NCI-H526 treated with DMSO at 0.1 percent for 48 hours (cell line): ENCODE measurements at places on chromosomes 3 and 15.

DNA sequence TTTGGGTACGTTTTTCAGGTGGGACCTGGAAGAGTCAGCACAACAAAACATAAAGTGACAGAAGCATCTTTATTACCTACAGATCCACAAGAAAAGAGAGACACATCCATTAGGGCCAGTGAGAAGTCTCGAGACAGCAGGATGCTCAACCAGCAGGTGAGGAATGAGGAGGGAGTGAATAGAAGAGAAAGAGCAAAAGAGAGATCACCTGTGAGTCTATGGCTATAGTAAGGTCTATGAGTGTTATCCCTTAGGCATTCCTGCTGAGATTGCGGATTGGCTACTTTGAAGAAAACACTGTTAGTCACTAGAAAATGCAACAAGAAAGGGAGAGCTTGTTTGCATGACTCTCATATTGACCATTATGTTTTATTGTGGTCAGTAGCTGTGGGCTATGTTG, 1556.2 kb upstream of the GBE1 start:
- no peak for DNase-seq

- DNase-seq = no peak
Measured at GRCh38 chr3:153097213-153097612, 64.8 kb upstream of the RAP2B start.

- no peak for DNase-seq
Measured at GRCh38 chr3:193768070-193768394, 175.0 kb downstream of the OPA1 start.

DNA sequence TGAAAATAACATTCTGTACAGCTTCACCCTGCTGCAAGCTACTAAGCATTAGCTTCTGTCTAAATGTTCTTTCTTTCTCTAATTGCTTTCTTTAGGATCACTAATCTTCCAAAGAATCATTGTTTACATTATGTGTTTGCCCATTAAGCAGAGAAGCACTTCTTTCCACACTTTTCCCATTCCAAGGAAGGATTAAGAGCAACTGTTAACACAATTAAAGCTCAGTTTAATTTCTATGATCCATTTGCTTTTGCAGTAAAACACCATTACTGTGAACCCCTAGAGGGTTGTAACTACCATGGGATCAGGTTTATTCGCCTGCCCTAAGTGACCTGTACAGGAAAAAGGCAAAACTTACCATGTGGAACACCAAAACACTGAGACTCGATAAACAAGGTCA, 125.8 kb upstream of the ZNF385D start:
- DNase-seq = no peak

DNA sequence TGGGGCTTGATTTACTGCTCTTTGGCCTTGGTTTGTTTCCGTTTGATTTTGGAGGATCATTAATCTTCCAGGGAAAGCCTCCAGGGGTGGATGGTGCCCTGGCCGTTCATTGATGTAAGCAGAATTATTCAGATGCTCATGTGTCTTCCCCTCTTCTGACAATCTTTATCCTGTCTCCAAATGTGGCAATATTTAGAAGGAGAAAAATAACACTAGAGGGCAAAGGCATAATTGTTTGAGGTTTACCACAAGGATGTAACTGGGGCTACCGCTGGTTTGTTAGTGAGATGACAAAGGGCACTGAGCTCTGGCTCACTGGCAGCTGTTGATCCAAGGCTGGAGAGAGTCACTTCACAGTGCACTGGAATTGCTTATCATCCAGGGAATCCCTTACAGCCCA, 18.2 kb upstream of the PLCL2 start:
- DNase-seq = no peak

DNA sequence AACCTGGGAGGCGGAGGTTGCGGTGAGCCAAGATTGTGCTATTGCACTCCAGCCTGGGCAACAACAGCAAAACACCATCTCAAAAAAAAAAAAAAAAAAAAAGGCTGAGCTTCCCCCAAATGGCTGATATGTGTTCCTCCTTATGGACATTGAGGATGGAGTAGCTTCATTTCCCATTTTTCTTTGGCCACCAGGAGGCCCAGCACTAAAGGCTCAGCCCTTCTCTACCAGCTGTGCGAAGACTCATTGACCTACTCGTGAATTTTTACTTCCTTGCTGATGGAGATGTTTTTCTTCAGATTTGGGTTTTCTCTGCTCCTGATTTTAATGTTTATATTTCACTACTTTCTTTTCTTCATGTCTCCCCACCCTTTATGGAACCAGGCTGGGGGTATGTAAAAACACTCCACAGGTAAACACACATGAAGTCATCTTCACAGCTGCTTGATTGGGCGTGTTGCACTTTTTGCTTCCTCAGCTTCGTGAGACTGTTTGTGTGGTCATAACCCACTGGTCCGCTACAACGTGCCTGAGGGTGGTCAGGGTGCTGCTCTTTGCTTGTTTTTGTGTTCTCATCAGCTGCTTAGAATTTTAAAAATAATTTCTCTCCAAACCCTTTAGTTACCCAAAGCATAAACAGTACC, 13.5 kb downstream of the SEMA4B start:
- no peak for DNase-seq

- peak; percentile 41 for DNase-seq
Measured at GRCh38 chr3:182309120-182309519, 484.2 kb upstream of the ATP11B start.

DNA sequence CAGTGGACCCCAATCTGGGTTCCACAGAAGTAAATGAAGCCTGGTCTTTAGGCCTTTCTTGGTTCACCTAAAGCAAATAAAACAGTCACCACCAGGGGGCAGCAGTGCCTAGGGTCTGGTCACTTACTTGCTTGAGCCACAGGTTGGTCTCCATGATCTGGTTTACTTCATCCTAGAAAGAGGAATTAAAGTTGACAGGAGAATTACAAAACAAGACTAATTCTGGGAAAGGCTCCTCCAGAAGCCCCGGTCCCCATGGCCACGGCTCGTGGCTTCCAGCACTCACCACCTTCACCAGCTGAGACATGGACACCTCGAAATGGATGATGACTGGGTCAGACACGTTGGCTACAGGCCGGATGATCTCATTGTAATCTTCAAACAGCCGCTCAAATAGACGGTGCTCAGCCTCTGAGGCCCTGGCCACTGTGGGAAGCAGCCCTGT, 2.3 kb downstream of the CHRNA3 start:
- DNase-seq = peak; percentile 53

DNA sequence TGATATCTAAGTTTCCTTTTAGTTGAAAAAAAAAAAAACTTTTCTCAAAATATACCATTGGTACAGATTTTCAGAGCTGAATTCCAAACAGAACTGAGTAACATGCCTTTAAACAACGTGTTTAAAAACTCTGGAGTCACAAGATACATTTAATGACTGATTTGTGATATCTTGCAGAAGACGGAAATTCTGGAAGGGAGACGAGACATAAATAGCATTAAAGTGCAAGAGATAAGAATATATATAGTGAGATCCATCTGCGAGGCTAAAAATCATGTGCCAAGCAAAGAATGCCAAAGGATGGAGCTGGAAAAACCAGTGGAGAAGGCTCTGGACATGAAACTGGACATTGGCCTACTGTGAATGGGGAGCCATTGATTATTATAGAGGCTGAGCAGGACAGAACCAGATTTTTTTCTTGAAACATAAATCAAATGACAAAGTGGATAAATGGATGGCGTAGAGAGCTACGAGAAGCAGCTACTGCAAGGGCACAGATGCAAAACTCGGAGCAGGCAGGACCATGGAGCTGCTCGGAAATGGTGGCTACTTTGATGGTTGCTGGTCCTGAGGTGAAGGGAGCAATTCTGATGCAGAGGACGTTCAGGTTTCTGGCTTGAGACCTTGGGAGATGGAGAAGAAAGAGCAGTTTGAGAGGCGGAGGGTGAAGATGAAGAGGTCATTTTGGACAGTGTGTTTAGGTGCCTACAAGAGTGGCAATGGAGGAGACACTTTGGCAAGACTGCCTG, 88.8 kb downstream of the CPN2 start:
- DNase-seq = no peak

DNA sequence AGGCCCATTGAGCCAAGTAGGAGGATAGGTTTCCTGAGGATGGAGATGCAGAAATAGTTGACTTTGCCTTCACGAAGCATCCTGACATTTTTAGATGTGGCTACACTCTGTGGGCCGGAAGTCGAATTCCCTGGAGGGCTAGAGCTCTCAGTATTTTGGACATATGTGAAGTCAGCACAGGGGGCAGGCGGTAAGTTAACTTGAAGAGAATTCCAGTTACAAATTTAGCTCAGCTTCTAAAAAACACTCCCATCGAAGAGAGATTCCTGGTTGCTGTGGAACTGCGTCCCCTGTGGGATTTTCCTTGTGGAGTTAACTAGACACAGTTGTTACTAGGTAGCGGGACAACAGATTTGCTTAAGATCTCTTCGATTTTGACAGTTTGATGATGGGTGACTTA, 161.9 kb upstream of the RGMA start:
- DNase-seq = no peak

GRCh38 chr3:34213478-34213877, 415.0 kb downstream of the PDCD6IP start:
- no peak for DNase-seq

DNA sequence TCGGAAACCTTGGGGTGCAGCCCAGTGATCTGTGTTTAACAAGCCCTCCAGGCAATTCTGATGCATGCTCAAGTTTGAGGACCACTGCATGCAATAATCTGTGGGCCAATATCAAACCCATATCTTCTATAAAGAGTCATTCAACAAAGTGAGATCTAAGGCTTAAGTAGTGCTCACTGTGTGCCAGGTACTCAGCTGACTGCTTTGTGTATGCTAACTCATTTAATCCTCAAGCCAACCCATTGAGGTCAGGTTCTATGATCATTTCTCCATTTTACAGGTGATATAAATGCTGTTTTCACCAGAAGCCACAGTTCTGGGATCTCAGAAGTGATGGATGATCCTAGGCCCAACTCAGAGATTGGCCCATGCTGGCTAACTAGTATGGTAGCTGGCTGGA, 101.7 kb downstream of the SMAD6 start:
- no peak for DNase-seq

DNA sequence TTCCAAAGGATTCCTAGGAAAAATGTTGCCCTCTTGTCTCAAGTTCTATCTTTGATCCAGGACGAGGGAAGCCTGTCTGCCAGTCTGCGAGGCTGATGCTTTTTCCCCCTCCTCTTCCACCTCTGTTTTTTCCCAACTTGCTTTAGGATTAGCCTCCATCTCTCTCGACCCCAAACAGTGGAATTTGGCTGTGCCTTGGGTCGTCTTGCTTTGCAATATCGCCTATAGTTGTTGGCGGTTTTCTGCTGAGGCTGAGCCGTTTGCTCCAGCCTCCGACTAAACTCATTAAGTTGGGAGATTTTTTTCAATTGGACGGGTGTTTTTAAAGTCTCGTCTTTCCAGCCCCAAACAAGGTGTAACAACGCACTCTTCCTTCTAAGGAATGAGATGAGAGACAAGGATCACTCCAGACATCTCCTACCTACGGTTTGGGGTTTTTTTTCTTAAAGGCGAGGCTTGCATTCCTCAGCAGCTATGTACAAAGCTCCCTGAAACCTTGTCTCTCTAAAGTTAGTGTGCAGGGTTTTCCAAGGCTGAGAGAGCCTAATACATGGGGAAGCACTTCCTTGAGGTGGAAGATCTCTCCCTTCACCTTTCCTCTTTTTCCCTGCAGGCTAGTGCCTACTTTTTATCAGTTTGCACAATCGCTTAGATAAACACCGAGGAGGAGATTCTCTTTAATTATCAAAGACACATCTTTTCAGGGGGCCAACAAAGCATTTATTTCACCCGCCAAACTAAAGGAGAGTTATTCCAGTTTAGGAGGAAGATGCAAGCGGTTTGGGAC, 4.8 kb upstream of the NR2F2 start:
- no peak for DNase-seq
